ENCODE measurements at places on chromosomes 3 and 15. TPM values are rescaled to one million over a fixed set of nuclear protein-coding genes. Genes with fewer than 3 reads are reported as not detected.

The WNT5A gene
- total RNA-seq, result not detected

The AQP9 gene
- not detected for total RNA-seq

The CD200R1 gene
- 7.7 TPM for total RNA-seq

The DPH6 gene
- 11.8 TPM for total RNA-seq

The ANKRD34C gene
- not detected for total RNA-seq

The SLC35G2 gene
- total RNA-seq, result 0.15 TPM

The LRRC31 gene
- not detected for total RNA-seq

The COL6A5 gene
- total RNA-seq, result not detected

The NEK10 gene
- 0.75 TPM for total RNA-seq

The GOLGA6L1 gene
- not detected for total RNA-seq

The CRABP1 gene
- not detected for total RNA-seq

The NOX5 gene
- total RNA-seq, result not detected

The CAND2 gene
- 0.39 TPM for total RNA-seq

The MAP4 gene
- total RNA-seq, result 81.3 TPM

The TGM5 gene
- total RNA-seq, result not detected

The SUCNR1 gene
- not detected for total RNA-seq

The ZNF502 gene
- 1.1 TPM for total RNA-seq

The TNNC1 gene
- total RNA-seq, result 1.9 TPM

The PRSS50 gene
- total RNA-seq, result not detected

The NR2F2 gene
- not detected for total RNA-seq

The LPP gene
- total RNA-seq, result 60.0 TPM

The GALNT15 gene
- total RNA-seq, result not detected

The GPR62 gene
- not detected for total RNA-seq

The ZNF662 gene
- 0.71 TPM for total RNA-seq

The CCR8 gene
- total RNA-seq, result 0.36 TPM

The EFHB gene
- not detected for total RNA-seq

The SYNPR gene
- not detected for total RNA-seq

The TTC21A gene
- 2.2 TPM for total RNA-seq

The FOXL2NB gene
- total RNA-seq, result not detected

The ARGFX gene
- not detected for total RNA-seq

The ZIC4 gene
- total RNA-seq, result not detected

The EOGT gene
- total RNA-seq, result 13.1 TPM

The FMN1 gene
- total RNA-seq, result not detected

The RBPMS2 gene
- not detected for total RNA-seq

The NEIL1 gene
- total RNA-seq, result 19.5 TPM

The IL20RB gene
- 1.5 TPM for total RNA-seq

The PPP2R3A gene
- total RNA-seq, result 0.15 TPM

The ERC2 gene
- not detected for total RNA-seq

The CPN2 gene
- total RNA-seq, result not detected

The PCOLCE2 gene
- not detected for total RNA-seq

The FES gene
- 8.2 TPM for total RNA-seq

The NPAP1 gene
- not detected for total RNA-seq

The TRIM42 gene
- not detected for total RNA-seq

The SCAANT1 gene
- total RNA-seq, result not detected

The GABRB3 gene
- 0.07 TPM for total RNA-seq

The RTF1 gene
- total RNA-seq, result 40.0 TPM

The GOLGA8J gene
- total RNA-seq, result not detected
